Activated naive CD8-positive, alpha-beta T cell treated with anti-CD3 and anti-CD28 coated beads, Interleukin-2, amount 10 ng/mL, durations not matched to agents 7 days and 5 days (primary cell): ENCODE measurements at places on chromosomes 4 and X. TPM values are rescaled to one million over a fixed set of nuclear protein-coding genes. Genes with fewer than 3 reads are reported as not detected.

DNA sequence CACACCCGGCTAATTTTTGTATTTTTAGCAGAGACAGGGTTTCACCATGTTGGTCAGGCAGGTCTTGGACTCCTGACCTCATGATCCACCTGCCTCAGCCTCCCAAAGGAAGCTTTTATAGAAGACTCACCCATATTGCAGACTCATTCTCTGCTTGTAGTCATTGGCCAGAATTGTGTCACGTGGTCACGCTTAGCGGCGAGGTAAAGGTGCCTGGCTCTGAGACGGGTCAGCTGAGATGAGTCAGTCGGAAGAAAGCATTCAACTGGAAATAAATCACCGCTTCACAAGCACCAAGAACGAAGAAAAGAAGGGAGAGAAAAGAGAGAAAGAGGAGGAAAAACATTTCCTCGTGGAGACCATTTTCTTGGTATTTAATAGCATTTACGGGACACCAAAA, 218.8 kb upstream of the NOCT start:
- DNase-seq, result no peak

- no peak for DNase-seq
Observed at GRCh38 chr4:168503652-168504362, 7.0 kb downstream of the PALLD start.

- DNase-seq, result peak; percentile 28
Observed at GRCh38 chr4:105894660-105895582, at the start of gene NPNT. Gene NPNT (plus strand): TSS chr4:105895471. CDS start chr4:105895653, 182 bp downstream.

DNA sequence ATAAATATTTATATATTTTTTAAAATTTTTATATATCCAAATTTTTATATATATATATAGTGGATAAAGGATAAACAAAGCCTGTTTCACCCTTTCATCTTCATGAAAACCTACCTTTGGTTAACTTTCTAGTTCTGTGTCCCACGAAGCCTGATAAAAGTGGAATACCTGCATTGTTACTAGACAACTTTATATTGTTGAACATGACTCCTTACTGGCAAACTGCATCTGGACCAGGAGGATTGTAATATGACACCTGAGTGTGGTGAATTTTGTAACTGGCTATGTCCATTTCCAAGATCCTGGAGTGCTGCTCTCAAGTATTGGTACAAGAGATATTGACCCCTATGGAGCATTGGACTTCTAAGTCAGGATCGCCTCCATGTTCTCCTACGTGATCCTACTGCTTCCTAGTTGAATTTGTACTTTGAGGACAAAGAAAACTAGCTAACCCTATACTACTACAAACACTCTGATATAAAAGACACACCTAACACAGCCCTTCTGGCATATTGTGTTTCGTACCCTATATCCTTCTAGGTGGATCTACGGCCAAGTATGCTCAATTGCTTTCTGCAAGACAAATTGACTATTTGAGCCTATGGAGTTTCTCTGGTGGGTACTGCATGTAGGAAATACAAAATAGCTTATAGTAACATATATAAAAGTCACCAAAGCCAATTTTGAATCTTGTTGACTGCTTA, 61.3 kb upstream of the PRRG1 start:
- DNase-seq, result no peak

DNA sequence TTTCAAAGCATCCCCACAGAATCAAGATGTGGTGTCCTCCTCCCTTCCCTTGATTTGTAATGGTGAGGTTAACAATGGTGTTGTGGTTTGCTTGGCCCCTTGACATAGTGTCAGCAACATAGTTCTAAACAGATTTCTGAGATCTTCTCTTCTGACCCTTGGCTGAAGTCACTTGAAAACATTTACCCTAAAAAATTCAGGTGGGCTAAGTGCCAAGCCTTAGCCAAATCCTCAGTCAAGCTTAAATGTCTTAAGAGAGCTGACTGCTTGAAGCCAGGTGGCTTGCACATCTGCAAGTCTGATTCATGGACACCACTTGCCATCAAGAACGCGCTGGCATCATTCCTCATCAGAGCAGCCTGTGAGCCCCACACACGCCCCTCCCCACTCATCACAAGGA, 173.2 kb downstream of the MGST2 start:
- no peak for DNase-seq

DNA sequence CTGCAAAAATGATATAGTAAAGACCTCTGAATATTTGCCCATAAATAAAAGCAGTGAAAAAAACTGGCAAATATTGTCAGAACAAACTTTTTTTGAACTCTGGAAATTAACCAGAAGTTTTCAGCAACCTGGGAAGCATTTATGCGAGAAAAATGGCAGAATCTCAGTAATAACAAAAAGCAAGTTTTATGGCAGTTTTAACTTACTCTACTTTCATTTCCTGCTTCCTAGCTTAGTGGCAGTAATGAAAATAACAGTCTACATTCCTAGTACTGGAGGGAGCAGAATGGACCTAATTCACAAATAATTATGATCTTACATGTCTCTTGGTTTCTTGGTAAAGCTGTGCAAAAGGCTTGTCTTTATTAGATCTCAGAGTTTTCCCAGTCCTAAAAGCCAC, 460.1 kb downstream of the NAF1 start:
- no peak for DNase-seq

DNA sequence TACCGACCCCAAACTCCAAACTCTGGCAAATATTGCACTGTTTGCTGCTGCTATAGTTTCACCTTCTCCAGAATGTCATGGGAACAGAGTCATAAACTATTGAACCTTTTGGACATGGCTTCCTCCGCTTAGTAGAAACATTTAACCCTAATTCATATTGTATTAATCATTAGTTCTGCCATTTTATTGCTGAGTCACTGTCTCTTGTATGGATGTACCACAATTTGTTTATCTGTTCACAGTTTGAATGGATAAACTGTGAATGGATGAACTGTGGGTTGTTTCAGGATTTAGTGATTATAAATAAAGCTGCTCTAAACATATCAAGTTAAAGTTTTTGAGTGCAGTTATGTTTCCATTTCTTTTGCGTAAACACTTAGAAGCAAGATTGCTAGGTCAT, 10.1 kb downstream of the ANXA10 start:
- no peak for DNase-seq

DNA sequence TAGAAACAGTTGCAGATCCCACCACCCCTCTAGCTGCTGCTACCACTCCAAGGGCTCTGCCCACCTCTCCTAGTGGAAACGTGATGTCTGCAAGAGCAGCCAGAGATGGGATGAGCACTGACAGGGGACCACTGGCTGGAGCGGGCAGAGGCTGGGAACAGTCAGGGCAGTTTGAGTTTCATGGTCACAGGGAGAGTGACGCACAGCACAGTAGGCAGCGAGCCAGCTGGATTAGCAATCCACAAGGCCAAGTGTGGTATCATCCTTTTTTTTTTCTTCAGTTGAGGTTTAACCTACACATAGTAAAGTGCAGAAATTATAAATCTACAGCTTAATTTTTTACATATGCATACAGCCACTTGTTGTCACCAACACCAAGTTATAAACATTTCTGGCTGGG, 6.4 kb upstream of the SCML2 start:
- no peak for DNase-seq

GRCh38 chr4:8207314-8207713, 8.2 kb downstream of the SH3TC1 start:
- DNase-seq, result no peak

DNA sequence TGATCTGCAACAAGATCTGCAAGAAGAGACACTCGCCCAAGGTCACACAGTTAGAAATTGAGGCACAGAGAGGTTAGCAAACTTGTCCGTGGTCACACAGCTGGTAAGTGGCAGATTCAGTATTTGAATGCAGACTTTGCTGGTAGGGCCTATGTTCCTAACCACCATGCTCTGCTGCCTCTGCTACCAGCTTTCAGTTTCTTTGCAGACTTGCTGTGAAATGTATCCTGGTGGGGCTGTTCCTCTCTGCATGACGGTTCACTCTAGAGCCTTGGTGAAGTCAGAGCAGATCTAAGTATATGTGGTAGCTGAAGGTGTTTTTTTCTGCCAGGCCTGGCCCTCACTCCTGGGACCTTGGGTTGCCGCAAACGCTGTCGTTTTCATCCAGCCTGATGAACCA, 87.1 kb downstream of the BEND2 start:
- DNase-seq, result no peak

GRCh38 chr4:69141320-69141719, 45.0 kb downstream of the UGT2B7 start:
- DNase-seq, result no peak

- DNase-seq, result no peak
Observed at GRCh38 chr4:148353571-148353970, 88.6 kb downstream of the NR3C2 start.

DNA sequence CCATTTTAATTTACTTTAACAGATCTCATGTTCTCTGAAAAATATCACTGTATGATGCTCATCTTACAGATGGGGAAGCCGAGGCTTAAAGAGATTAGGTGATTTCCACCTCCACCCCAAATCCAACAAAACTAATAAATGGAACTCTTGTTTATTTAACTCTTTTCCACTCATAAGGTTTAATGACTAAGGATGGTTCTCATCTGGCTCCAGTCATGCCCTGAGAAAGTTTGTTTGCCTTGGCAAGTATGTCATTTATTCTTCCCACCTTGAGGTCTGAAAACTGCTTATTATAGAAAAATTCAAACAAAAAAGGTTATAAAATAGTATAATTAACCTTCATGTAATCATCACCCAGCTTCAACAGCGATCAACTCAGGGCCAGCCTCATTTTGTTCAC, 56.3 kb downstream of the PPEF2 start:
- no peak for DNase-seq

DNA sequence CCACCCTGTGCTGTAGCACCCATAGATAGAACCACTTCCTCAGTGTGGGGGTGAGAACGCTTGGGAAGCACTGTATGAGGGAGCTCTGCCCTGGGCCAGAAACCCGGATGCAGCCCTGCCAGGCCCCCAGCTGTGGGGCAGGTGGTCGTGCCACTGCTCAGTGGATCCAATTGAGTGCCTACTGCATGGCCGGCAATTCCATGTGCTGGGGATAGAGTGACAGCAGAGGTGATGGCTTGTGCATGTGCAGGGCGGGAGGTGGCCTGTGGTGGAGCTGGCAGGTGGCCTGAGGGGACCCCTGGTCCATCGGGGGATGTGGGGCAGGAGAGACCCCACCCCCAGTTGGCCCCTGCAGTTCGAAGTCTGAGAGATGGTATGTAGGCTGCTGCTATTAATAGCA, 60.4 kb downstream of the TRMT44 start:
- DNase-seq, result no peak

GRCh38 chr4:187006189-187006618, 282.5 kb upstream of the FAT1 start:
- DNase-seq, result no peak

DNA sequence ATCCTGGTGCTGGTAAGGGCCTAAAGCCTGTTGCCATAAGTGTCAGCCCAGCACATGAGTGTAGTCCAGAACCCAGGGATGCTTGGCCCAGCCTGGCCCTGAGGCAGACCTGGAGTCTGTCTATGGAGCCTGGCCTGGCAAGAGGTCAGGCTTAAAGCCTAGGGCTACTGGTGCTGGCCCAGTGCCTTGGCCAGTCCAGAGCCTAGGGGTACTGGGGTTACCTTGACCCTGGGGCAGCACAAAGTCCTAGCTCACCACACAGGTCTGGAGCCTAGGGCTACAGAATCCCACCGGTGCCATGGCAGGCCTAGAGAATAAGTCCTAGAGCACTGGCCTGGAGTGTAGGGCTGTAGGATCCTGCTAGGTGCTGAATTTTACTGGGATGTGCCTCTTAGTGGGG, 393.8 kb downstream of the MAGEE1 start:
- no peak for DNase-seq

- no peak for DNase-seq
Observed at GRCh38 chr4:111812760-111813159, 332.5 kb upstream of the FAM241A start.

DNA sequence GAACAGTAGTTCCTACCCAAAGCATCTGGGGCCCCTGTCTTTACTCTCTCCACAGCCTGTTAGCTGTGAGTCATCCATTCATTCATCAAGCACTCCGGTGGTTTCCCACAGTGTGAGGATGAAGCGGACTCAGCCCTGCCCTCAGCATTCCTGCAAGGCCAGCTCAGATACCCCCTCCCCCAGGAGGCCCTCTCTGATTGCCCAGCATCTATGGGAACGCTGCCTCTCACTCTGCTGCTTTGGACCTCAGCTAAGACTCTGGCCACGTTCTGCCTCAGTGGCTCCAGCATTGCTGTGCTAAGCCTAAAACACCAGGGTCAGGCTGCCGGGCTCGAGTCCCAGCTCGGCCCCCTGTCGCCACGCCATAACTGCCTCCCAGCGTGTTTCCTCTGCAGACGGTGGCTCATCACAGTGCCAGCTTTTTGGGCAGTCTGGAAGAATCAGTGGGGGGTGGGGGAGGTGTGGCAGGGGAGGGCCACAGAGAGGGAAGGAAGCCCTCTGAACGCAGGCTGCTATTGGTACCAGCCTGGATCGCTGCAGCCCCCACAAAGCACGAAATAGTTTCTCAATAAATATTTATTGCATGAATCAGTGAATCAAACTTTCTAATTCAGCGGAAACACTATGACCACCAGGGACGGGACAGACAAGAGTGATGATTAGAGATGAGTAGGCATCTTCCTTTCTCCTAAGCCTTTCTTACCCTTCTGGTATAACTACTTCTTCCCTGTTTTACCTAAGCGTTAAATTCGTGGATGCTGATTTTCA, 74.4 kb downstream of the SORCS2 start:
- no peak for DNase-seq

BTK gene
- total RNA-seq, result 1.1 TPM

MAGEA9B gene
- total RNA-seq, result not detected

IGFBP7 gene
- not detected for total RNA-seq

NR3C2 gene
- total RNA-seq, result 19.5 TPM

HMX1 gene
- not detected for total RNA-seq

ITGB1BP2 gene
- total RNA-seq, result 6.6 TPM
